ENCODE measurements at places on chromosomes 16 and 17.
A peak's percentile ranks its signal among the peaks of the same experiment; 100 is the strongest.

DNA sequence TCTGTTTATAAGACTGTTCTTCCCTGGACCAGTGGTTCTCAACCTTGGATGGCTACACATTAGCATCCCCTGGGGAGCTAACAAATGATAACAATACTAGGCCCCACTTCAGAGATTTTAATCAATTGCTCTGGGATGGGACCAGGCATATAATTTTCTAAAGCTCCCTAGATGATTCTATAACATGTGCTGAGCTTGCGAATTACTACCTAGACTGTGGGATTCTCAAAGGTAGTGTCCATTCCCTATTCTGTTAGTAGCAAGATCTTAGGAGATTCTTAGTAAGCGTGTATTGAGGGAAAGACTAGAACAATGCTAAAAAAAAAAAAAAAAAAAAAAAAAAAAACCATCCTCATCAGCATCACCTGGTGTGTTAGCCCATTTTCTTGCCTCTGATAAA is 412.0 kb upstream of the CDH5 start:
- no peak for DNase-seq

GRCh38 chr17:13200671-13201070 is 182.8 kb upstream of the ELAC2 start:
- DNase-seq, result no peak

DNA sequence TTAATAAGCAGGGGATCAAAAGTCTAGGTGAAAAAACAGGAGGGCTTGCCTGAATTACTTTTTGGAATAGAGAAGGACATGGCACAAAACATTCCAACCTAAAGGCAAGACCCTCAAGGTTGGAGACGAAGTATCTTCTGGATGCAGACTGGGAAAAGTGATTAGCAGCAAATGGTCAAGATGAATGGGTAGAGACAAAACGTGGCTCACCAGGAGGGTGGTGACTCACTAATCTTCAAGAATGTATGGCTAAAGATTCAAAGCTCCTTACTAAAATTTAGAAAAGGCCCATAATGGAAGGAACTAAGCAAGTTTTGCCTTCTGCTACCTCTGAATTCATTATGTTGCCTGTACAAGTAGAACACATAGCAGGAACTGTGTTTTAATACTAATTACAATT is 469.5 kb upstream of the RBFOX1 start:
- no peak for DNase-seq

- DNase-seq, result no peak
Observed at GRCh38 chr16:28219282-28219681, 7.5 kb upstream of the XPO6 start.

GRCh38 chr16:62816971-62817519 is 780.8 kb upstream of the CDH8 start:
- DNase-seq, result no peak

GRCh38 chr17:33983824-33984574 is 271.1 kb upstream of the CCL2 start:
- DNase-seq, result no peak

DNA sequence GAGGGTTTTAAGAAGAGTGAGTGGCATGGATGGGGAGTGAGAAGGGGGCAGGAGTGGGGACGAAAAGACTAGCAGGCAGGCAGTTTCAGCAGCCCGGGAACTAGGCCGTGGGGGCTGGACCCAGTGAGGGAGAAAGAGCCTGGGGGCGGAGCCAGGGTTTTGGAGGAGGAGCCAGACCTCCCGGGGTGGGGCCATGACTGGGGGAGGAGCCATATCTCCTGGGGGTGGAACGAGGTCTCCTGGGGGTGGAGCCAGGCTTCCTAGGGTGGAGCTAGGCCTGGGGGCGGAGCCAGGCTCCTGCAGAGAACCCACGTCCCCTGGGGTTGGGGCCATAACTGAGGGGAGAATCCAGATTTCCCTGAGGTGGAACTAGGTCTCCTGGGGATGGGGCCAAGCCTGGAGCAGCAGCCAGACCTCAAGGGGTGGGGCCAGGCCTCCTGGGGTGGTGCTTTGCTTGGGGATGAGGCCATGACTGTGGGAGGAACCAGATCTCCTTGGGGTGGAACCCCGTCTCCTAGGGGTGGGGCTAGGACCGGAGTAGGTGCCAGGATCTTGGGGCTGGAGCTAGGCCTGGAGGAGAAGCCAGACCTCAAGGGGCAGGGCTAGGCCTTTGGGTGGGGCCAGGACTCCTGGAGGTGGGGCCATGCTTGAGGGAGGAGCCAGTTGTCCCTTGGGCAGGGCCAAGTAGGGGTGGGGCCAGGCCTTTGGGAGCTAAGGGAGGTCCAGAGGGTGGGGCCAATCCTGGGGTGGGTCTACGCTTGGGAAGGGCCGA is 41.7 kb upstream of the JPH3 start:
- peak; percentile 20 for DNase-seq

DNA sequence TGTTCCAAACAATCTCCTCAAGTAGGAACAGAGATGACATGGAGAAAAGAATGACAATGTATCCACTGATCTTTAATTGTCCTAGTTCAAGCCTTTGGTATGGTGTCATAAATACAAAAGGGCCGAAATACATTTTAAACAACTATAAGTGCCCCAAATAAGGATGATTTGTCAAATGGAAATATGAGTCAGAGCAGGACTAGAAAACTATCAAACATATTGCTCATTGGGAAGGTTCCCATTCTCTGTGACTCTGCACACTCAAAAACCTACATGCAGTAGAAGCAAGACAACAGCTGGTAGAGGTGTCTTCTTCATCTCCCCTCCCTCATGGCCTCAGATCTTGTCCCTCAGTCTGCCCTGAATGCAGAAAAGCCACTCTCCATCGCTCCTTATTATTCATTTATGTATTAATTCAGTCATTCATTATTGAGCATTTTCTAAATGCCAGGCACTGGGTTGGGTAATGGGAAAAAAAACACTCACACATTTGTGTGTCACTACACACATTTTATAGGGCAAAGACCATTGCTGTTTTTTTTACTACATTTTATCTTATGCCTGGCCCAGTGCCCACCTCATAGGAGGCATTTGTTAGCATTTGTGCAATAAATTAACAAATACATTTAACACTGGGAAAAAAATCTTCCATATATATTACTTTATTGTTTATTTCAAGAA is 10.1 kb downstream of the CA10 start:
- no peak for DNase-seq

DNA sequence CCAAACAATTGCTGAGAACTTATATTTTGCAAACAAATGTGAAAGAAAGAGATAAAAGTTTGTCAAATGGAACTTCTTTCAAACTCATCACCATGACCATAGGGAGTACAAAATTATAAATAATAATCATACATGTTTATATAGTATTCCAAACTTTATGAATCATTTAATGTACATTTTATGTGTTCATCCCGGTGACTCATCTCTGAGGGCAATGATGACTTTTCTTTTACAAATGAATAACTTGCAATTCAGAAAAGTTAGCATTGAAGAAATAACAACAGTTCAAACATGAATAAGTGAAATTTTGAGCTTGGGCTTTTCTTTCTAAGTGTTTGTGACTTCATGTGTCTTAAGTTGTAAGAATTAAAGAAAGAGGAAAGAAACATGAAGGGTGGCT is 66.3 kb upstream of the CDH8 start:
- DNase-seq, result no peak

- DNase-seq, result no peak
Observed at GRCh38 chr17:60601447-60602384, 1.7 kb downstream of the PPM1D start.

- no peak for DNase-seq
Observed at GRCh38 chr16:83530293-83530692, 277.5 kb upstream of the HSBP1 start.

- no peak for DNase-seq
Observed at GRCh38 chr16:1262846-1263221, 7.0 kb downstream of the TPSD1 start.

DNA sequence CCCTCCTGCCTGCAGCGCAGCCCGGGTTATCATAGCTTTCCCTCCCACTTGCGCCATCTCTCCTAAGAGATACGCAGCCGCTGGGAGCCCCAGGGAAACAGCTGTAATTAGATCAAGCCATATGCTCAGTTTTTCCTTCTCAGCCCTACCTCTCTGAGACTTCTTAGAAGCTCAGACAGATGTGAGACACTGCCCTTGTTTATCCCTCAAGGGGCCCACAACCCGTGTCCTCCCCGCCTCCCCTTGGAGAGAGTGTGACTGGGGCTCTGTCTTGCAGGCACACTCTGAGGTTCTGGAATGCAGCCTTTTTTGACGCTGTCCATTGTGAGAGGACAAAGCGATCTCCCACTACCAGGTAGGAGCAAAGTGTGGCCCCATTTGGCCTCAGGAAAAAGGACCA is 31.2 kb downstream of the CIBAR2 start:
- DNase-seq, result no peak

GRCh38 chr16:50335196-50335958 is 33.4 kb downstream of the BRD7 start:
- DNase-seq, result peak; percentile 58

- DNase-seq, result no peak
Observed at GRCh38 chr16:55562936-55563335, 3.5 kb upstream of the CAPNS2 start.

GRCh38 chr17:63250830-63251229 is 195.3 kb downstream of the CYB561 start:
- DNase-seq, result no peak

- DNase-seq, result no peak
Observed at GRCh38 chr17:60851181-60851580, 173.5 kb downstream of the BCAS3 start.

DNA sequence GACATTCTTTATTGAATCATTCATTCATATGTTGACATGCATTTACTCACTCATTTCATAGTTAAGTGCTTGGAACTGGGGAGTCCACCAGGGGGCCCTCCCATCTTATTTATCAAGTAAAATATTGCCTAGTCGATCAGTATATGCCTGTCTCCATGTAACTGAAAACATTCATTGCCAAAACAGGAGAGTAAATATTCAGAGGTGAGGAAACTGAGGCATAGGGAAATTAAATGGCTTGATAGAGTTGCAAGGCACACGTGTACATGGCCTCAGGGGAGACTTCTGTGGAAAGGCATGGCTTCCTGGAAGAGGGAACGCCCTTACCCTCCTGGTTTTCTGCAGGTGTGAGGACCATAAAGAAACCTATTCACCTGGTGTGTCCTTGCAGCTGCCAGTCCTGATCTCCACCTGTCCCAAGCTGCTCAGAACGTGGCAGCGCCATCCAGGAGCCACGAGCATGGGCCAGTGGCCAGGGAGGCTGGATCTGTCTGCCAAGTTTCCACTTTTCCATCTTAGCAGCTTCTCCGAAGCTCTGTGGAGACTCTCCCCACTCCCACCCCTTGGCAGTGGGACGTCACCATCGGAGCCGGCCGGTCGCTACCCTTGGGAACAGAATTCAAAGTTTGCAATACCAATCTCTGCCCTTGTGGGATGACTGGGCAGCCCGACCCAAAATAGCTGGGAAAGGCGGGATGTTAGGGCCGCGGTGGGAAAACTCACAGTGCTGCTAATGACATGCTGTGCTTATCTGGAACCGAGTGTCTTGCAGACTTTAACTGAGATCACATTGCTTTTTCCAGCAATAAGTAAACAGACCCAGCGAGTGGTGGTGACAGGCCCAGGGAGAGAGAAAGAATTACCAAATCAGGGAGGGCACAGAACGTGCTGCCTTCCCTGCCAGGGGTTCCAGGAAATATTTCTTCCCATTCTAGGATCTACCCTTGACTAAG is 4.1 kb upstream of the C1QTNF1 start:
- DNase-seq, result no peak

GRCh38 chr17:31448467-31449077 is 57.1 kb downstream of the RAB11FIP4 start:
- DNase-seq, result no peak

GRCh38 chr16:53068423-53068833 is 13.6 kb downstream of the CHD9 start:
- DNase-seq, result peak; percentile 43

- DNase-seq, result no peak
Observed at GRCh38 chr17:49680314-49680713, 2.4 kb upstream of the SPOP start.

- DNase-seq, result no peak
Observed at GRCh38 chr17:17206913-17207335, 791 bp upstream of the PLD6 start.

- DNase-seq, result peak; percentile 55
Observed at GRCh38 chr17:80774643-80775281, 216.9 kb upstream of the CHMP6 start.

DNA sequence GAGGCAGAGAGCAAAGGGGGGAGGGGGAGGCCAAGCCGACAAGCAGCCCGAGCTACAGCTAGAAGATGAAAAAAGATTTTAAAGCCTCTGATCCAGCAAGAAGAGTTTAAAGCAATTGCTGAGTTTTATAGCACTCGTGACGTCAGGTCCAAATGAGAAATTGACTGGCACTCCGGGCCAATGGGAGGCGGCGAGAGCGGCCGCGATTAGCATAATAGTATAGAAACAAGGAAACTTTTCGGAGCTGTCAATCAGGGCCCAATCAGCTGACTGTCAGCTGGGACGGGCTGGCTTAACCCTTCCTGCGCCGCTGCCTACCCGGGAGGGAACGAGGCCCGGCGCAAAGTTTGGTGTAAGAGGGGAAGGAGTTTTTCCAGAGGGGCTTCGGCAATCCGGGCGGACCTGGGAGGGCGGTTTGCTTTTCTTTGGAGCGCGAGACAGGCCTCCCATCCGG is at the start of gene MAF:
TSS of gene MAF (minus strand) at position 100 of the 454 bp plus-strand sequence. CDS start 835 bp downstream, outside the sequence.
- DNase-seq, result peak; percentile 94

DNA sequence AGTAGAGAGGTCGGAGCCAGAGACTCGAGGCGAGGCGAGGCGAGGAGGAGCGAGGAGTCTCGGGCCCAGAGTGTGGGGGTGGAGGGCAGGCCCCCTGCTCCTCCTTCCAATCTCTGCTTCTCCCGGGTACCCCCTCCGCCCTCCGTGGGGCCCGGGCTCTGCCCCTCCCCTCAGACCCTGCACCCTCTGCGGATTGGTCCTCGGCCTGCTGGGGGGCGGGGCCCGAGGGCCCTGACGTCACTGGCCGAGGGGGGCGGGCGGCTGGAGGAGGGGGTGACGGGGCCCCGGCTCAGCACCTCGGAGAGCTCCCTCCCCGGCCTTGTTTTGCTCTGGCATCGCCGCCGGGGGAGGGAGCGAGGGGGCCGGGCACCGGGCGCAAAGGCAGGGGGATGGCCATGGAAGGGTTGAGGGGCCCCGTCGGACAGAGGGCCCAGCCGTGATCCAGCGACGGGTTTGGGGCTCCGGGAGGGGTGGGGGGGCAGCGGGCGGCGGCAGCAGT is at the start of gene RUNDC3A:
TSS of gene RUNDC3A (plus strand) at position 282 of the 499 bp plus-strand sequence. CDS start 232 bp downstream, outside the sequence.
- peak; percentile 89 for DNase-seq

DNA sequence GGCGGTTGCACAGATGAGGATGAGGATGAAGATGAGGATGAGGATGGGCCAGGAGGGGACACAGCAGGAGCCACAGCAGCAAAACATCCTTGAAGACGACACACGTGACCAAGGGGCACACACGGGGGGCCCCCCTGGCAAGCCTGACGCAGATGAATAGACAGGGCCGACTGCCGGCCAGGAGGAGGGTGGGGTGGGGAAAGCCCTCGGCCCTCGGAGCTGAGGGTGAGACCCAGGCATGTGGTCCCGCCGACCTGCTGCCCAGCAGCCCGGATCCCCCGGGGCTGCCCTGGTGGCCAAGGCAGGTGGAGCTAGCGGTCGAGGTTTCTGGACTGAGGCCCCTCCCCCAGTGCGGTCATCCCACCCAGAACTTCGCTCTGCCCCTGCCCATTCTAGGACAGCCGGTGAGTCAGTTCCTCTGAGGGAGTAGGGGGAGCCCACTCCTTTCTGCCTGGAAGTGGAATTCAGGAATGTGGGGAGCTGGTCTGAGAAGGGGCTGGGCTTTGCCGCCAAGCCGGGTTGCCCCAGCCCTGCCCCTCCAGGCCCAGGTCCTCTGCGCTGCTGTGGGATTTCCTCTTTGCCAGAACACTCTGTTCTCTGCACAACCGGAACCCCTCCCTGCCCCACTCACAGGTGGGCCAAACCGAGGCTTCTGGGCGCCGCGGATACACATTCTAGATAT is 9.9 kb downstream of the CYGB start:
- peak; percentile 44 for DNase-seq
